ENCODE measurements at places on chromosomes 11 and 22.

DNA sequence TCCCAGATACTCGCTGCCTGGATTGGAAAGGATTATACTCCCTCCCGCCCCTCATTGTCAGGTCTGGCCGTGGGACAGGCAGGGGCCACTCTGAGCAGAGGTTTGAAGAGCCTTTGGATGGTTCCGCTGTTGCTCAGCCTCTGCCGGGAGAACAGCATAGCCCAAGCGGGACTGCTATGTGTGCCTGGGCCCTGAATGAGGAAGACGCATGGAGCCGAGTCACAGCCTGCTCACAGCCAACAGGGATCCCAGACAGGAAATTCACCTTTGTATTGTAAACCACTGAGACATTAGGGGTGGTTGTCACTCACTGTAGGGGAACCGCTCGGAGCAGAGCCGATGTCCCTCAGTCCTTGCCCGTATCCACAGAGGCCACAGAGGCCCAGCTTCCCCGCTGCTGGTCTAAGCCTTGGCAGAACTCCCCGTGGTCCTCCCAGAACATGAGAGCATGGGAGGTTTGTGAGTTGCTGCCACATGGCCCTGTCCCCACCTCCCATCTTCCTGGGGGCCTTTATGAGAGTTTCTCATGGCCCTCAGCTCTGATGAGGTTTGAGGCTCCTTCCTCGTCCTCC is 10.7 kb upstream of the FAM118A start:
- DNase-seq: no peak

DNA sequence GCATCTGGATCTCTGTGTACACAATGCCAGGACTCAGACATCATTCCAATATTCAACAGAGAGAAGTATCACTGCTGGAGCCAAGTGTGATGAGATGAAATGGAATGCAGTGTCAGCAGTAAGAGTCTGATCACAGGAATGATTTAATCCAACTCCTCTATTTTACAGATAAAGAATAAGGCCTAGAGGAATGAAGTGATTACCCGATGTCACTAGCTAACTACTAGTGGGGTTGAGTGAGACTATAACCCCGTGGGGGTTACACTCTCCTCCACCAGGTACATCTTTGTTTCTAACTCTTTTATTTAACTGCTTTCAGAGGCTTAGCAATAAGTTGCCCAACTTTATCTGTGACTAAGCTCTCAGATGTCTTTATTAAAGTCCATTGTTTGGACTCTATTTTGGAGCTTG is 94.2 kb upstream of the FAT3 start:
- DNase-seq: no peak

- no peak for DNase-seq
Observed at GRCh38 chr11:117023178-117023577, 75.0 kb downstream of the SIK3 start.

DNA sequence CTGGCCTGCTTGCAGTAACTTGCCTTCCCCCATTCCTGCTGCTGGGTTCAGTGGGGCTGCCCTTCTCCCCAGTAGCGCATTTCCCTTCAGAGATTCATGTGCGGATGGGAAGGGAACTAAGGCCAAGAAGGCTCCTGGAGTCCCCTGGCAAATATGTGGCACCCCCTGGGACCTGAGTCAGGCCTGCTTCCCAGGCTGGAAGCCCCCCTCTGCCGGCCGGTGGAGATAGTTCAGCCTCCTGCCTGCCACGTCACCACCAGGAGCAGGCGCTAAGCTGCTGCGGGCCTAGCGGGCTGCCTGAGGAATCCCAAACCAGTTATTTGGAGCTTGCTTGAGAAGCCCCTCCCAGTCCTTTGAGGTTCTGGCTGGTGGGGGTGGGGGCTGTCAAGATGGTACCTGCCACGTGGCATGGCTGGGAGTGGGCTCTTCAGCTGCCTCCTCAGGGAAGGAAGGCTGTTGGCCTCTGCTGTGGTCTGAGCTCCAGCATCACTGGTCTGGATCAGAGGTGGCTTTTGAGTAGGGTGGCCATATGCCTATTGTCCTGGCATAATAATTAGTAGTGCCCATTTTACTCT is 2.0 kb downstream of the SERPINH1 start:
- no peak for DNase-seq

GRCh38 chr11:119206511-119207414 is 624 bp downstream of the CBL start:
- no peak for DNase-seq

GRCh38 chr22:37462983-37463382 is 23.2 kb downstream of the MFNG start:
- DNase-seq: no peak

DNA sequence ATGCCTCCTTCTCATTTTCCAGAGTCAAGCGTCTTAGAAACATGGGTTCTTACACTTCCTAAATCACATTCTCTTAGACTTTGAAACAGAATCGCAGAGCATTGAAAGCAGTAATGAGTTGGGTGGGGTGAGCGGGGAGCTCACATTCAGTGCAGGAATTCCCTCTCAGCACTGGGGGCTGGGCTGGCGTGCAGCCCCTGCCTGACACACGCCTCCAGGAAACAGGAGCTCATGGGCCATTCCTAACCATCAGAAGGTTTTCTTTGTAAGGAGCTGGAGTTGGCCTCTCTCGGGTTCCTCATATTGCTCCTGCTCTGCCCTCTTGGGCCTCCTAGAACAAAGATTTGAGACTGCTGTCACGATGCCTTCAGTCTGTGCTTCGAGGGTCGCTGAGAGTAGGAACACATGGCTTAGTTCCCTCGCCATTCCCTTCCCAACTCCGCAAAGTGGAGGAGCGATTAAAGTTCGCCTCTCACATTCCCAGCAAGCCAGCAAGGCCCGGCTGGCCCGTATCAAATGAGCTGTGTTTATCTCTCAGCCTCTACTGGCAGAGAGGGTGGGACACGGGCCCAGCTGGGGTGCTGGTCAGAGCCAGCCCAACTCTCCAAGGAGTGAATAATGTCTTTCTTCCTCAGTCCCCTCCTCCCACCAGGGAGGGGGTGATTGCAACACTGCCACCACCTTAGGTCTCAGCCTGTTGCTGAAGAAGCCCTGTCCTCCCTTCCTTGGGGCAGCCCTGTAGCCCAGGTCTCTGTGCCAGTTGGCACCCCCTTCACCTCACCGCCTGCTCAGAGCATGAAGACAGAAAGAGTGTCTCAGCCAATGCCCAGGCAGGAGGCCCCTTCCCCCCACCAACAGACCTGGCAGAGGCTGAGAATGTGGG is 10.4 kb downstream of the CHRDL2 start:
- no peak for DNase-seq

- DNase-seq: no peak
Observed at GRCh38 chr11:33889296-33889695, 2.6 kb downstream of the LMO2 start.

DNA sequence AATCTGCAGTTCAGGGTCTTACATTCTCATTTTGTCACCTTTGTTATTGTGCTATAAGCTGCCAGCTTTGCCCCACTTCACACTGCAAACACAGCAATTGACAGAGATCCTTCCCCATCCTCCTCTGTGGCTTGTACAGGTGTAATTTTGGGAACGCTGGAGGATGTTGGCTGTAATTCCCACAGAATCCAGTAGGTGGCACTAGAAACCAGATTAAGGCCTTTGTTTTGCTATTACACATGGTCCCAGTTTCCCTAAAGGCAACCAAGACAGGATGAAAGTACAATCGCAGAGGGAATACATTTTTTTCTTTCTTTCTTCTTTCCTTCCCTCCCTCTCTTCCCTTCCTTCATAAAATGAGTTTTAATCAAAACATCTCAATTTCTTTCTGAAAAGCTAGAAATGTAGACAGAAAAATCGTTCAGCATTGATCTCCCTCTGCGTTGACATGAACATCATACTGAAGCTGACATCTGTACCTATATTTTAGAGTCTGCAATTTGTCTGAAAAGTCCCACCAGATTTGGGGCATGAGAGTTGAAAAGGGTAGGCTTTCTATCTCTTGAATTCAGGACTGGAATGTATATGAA is 21.3 kb upstream of the NELL1 start:
- DNase-seq: peak; percentile 67

GRCh38 chr22:37932821-37933578 is 20.4 kb downstream of the C22orf23 start:
- DNase-seq: peak; percentile 14

- DNase-seq: no peak
Observed at GRCh38 chr22:38456841-38457699, 2.1 kb upstream of the KCNJ4 start.

DNA sequence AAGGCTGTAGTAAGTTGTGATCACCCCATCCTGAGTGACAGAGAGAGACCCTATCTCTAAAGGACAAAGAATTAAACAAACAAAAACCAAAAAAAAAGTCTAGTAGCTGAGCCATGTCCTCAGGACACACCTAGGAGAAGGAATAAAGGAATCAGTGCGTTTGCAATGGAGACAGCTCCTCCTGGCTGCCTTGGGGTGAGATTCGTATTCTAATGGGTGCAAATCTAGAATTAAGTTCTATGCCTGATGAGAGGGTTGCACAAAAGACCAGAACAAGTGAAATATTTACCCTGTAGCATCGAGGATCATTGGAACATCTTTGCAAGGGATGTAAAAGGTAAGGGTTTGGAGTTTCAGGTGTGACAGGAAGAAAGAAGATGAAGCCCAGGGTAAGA is 70.3 kb upstream of the BMAL1 start:
- no peak for DNase-seq

GRCh38 chr22:17120711-17121232 is 388 bp downstream of the TMEM121B start:
- DNase-seq: no peak

DNA sequence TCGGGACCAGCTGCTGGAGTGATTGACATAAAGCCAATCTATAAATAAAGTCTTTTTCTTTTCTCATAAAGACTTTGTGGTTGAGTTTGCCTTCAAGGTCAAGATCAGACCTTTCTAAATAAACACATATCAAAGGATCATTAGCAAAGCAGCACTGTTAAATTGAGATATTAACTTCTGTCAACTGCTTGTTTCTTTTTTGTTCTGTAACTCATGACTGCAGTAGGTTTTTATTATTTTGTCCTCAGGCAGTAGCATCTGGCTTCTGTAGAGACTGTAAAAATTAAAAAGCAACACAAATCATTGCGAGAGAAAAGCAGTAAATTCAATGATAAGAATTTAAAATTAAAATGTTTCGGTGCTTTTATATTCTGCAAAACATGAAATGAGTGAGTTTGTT is 77.7 kb upstream of the NNMT start:
- no peak for DNase-seq

GRCh38 chr11:130554241-130555055 is 106.0 kb downstream of the ADAMTS15 start:
- no peak for DNase-seq

- DNase-seq: no peak
Observed at GRCh38 chr11:76747153-76747914, 35.8 kb upstream of the TSKU start.

DNA sequence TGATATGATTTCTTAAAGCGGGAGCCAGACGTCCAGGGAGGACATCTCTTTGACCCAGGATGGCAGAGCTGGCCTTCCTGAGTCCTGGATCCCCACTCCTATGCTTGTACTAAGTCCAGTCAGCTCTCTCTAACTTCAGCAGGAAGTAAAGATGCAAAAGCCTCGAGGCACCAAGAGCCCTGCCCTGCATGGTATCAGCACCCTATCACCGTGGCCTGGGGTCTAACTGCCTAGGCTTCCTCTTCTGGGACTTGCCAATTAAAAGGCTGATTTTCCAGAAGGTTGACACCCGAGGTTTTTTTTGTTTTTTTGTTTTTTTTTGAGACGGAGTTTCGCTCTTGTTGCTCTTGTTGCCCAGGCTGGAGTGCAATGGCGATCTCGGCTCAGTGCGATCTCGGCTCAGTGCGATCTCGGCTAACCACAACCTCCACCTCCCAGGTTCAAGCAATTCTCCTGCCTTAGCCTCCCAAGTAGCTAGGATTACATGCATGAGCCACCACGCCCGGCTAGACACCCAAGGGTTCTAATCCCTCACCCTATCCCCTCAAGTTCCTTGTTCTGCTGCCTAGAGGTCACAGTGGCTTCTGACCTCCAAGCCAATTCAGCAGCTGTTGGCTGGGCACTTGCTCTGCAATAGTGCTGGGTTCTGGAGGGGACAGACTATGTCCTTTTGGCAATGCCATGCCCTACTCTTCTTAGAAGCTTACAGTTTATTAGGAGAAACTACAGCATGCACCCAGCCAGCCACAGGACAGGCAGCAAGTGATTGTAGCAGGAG is 50.6 kb upstream of the FTH1 start:
- no peak for DNase-seq

- DNase-seq: no peak
Observed at GRCh38 chr11:70371241-70371640, 27.1 kb upstream of the CTTN start.

DNA sequence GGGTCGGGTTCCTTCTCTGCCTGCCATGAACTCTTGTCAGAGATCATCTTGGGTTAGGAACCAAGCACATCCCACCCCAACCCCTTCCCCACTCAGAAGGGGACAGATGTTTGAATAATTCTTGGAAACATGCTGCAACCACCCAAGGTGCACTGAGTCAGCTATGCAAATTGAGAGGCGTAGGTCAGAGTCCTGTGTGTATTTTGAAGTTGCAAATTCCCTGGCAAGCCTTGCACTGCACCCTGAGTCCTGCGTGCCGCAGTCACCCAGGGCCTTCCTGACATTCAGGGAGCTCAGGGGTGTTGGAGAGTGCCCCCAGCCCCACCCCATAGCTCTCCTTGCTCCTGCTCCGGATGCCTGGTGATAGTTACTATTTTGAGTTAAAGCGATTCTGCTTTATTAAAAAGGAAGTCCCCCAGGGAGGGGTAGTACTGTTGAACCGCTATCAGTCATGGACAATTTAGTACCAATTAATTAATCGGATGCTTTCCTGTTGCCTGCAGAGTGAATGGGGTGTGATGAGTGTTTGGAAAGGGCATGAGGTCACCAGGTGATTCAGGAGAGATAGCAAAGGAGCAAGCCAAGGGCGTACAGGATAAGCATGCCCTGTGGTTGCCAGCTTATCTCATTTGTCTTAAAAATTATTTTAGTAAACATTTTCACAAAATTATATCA is 123.7 kb downstream of the GRIK4 start:
- no peak for DNase-seq

DNA sequence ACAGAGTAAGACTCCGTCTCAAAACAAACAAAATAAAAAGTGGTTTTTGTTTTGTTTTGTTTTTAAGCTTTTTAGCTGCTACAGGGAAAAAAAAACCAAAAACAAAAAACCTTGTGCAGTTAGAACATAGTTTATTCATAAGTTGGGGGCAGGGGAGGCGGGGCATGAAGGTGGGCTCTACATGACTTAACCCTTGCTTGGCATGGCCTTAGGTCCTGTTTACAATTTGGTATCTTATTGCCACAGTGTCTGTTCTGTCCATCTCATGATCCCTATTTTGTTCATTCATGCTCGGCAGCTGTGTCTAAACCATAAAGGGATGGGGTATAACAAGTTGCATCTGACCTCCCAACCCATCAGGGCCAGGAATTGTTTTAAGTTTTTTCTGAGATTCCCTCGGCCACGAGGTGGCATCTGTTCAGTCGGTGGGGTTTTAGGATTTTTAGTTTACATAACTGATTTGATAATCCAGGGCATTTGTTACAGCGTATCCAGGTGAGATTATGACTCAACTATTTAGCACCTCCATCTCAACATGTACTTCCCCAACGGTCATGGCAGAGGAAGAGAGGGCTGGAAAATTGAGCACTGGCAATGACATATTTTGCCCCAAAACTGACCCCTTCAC is 6.9 kb downstream of the AP5B1 start:
- DNase-seq: no peak

GRCh38 chr11:100367892-100368291 is 319.2 kb upstream of the ARHGAP42 start:
- no peak for DNase-seq
